ENCODE measurements at places on chromosomes 1 and 21.

DNA sequence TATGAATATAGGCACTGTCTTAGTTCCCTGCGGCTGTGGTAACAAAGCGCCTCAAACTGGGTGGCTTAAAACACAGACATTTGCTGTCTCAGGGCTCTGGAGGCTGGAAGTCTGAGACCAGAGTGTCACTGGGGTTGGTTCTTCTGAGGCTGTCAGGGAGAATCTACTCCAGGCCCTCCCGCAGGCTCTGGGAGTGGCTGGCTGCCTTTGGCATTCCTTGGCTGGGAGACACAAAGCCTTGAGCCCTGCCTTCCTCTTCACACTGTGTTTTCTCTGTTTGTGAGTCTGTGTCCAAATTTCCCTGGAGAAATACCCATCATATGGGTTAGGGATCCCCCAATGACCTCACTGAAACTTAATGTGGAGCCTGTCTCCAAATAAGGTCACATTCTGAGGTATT is 38.5 kb downstream of the B3GALT5 start:
- no peak for DNase-seq

GRCh38 chr1:215243345-215244054 is 161.0 kb downstream of the KCNK2 start:
- no peak for DNase-seq

DNA sequence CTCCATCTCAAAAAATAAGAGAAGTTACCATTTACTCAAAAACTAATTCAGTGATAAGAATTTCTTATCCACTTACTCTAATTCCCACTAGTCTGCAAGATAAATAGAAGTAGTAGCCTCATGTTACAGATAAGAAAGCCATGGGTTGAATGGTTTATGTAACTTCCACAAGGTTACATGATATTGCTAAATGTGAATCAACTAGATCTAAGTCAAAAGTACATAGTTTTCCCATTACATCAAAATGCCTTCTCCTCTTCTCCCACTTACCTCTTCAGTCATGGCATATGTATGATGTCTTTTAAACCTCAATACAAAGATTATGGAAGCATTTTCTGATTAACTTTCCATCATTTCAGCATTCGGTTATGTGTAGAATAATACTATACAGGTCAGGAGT is 108.5 kb downstream of the ASH1L start:
- DNase-seq, result no peak

GRCh38 chr1:29703596-29704370 is 467.5 kb downstream of the PTPRU start:
- no peak for DNase-seq

Data from amniotic stem cell (primary cell).